Endothelial cell of umbilical vein (primary cell): ENCODE measurements at places on chromosomes 1 and 21.

DNA sequence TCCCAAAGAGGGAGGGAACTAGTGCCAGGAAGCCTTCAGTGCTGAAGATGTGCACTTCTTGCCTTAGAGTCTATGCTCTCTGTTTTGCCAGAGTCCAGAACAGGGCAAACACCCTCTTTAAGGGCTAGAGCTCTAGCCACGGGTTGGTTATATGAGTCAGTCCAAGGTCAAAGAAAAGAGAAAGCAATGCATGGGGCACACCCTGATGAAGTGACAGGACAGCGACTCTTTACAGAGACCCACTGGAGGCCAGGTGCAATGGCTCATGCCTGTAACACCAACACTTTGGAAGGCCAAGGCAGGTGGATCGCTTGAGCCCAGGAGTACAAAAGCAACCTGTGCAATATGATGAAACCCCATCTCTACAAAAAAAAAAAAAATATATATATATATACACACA lies 86.1 kb downstream of the TGFBR3 start:
- no peak for DNase-seq

GRCh38 chr1:154620751-154621150 lies 12.8 kb upstream of the ADAR start:
- no peak for DNase-seq

- DNase-seq, result no peak
Observed at GRCh38 chr1:228648647-228649383, 86.5 kb upstream of the RHOU start.

- DNase-seq, result no peak
Observed at GRCh38 chr1:14639291-14640050, 41.0 kb downstream of the KAZN start.

DNA sequence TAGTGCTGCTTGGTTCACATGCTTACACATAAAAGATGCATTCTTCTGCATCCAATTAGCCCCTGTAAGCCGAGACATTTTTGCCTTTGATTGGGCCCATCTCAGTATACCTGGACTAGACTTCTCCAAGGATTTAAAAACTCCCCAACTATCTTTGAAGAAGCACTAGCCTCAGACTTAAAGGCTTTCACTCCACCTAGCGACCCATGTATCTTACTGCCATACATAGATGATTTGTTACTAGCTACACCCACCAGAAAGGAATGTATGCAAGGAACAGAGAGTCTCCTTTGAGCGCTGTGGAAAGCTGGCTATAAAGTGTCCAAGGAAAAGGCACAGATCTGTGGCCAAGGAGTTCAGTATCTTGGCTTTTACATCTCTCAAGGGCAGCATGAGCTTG lies 91.7 kb downstream of the LIPI start:
- no peak for DNase-seq

DNA sequence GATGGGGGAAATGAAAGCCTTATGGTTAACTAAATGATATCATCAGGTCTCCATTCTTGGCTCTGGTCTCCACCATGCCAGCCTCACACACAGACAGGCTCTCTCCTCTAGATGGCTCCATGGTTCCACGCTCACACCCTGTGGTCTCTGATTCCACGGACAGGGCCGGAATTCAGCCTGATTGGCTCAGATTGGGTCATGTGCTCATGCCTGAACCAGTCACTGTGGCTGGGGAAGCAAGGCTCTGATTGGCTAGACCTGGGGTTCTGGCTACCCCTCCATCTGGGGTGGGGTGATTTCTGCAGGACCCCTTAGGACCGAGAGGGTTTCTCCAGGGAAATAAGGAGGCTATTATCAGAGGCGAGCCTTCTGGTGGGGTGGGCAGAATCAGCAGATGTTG lies 277.0 kb downstream of the PTPRU start:
- DNase-seq, result peak; percentile 45

- no peak for DNase-seq
Observed at GRCh38 chr1:98205291-98206017, 284.6 kb upstream of the DPYD start.

GRCh38 chr21:44455524-44456213 lies 359 bp downstream of the LRRC3 start:
- peak; percentile 27 for DNase-seq

- no peak for DNase-seq
Observed at GRCh38 chr1:39173119-39173994, 31.1 kb upstream of the MACF1 start.

DNA sequence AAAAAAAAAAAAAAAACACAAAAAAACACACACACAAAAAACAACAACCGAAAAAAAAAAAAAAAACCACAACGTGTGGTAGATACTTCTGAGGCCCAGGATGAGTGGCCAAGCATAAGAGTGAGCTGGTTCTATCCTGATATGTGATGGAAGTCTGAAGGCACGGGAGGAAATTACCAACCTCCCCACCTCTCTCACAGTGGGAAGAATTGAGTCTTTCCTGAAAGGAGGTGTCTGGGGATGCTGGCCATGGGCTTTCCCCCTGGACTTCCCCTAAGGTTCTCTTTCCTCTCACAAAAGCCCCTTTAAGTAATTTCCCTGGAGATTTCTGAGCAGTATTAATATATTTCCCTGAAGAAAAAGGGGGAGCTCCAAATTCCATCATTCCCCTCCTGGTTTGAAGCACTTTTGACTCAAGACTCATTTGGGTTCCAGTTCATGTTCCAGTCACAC lies 5.2 kb downstream of the TMCC2 start:
- DNase-seq, result no peak

DNA sequence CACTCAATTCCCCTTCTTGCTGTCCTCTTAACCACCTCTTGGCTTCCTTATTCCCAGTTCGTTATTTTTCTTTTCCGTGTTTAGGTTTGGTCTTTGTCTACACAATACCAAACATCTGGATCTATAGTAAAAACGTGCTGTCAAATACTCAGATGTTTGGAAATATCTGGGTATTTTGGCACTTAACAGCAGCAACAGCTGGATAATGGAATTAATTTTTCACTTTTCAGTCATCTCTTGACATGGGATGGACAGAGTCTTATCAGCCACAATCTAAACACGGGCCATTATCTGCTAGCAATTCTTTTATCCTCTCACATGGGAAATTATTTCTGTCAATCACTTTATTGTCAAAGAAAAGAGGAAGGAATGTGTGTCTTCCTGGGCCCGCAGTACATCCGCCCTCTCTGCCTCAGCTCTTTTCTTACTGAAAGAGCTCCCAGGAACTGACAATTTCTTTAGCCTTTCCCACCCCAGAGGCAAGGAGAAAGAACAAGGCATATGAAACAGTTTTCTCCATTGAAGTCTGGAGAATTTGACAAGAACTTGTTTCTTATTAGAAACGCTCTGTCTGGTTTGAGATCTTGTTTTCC lies 13.4 kb downstream of the NHLH2 start:
- DNase-seq, result no peak

- no peak for DNase-seq
Observed at GRCh38 chr21:22516230-22516629, 1518.0 kb downstream of the NCAM2 start.

GRCh38 chr21:25412100-25412499 lies 195.2 kb downstream of the MRPL39 start:
- no peak for DNase-seq

DNA sequence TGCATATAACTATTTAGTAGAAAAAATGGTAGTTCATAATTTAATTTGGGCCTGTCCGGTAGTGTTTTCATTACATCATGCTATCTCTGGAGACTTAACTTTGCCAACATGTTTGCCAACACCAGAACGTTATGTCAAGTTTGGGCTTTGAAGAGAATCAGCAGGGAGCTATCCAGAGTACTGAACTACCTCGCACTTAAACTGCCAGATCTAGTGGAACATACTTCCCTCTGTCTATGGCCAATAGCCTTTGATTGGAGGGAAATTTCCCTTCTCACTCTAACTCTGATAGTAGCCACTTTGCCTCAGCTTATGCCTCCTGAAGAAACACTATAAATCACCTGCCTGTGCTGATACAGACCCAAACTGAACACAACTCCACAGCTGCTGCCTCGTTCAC lies 10.0 kb downstream of the LRRC53 start:
- DNase-seq, result peak; percentile 34

GRCh38 chr1:166875302-166875733 lies 746 bp downstream of the TADA1 start:
- no peak for DNase-seq

DNA sequence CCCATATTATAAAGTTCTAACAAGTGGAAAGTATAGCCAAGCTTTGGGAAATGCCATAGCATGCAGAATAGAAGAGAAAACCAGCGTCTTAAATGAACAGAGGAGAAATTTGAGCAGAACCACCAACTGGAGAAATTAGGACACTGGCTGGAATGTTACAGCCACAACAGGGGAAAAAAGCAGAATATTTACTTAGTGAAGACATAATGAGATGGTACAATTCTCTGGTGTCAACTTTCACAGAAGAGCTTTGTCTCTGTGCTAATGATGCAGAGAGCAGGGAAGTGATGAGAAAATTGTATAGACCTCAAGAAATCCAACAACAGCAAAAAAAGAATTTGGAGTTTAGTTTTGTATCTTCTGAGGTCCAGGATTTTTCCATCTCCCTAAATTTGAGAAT lies 249.7 kb downstream of the KIF26B start:
- DNase-seq, result no peak

GRCh38 chr1:75136195-75136815 lies 2.1 kb downstream of the LHX8 start:
- DNase-seq, result no peak
